ENCODE measurements at places on chromosomes 7 and 10. TPM values are rescaled to one million over a fixed set of nuclear protein-coding genes. Genes with fewer than 3 reads are reported as not detected.

Gene TMEM184A
- total RNA-seq = 0.47 TPM

Gene DRGX
- 0.05 TPM for total RNA-seq

Gene SYT15
- total RNA-seq = 0.80 TPM

Gene TAC1
- 0.61 TPM for total RNA-seq

Gene COL1A2
- 55.3 TPM for total RNA-seq

Gene CNNM1
- total RNA-seq = 0.24 TPM

Gene KEL
- total RNA-seq = 2.7 TPM

Gene MOGAT3
- not detected for total RNA-seq

Gene ATG9B
- 1.6 TPM for total RNA-seq

Gene MALSU1
- total RNA-seq = 42.3 TPM

Gene LMOD2
- 0.05 TPM for total RNA-seq
